Upper lobe of left lung (tissue), 6 donors: ENCODE measurements at places on chromosomes 5 and 9. TPM values are rescaled to one million over a fixed set of nuclear protein-coding genes. Genes with fewer than 3 reads are reported as not detected.

Gene CHMP5
- total RNA-seq = 71.8 TPM

Gene PCDHGA2
- total RNA-seq = 4.3 TPM

Gene FAM193B
- total RNA-seq = 93.7 TPM

DNA sequence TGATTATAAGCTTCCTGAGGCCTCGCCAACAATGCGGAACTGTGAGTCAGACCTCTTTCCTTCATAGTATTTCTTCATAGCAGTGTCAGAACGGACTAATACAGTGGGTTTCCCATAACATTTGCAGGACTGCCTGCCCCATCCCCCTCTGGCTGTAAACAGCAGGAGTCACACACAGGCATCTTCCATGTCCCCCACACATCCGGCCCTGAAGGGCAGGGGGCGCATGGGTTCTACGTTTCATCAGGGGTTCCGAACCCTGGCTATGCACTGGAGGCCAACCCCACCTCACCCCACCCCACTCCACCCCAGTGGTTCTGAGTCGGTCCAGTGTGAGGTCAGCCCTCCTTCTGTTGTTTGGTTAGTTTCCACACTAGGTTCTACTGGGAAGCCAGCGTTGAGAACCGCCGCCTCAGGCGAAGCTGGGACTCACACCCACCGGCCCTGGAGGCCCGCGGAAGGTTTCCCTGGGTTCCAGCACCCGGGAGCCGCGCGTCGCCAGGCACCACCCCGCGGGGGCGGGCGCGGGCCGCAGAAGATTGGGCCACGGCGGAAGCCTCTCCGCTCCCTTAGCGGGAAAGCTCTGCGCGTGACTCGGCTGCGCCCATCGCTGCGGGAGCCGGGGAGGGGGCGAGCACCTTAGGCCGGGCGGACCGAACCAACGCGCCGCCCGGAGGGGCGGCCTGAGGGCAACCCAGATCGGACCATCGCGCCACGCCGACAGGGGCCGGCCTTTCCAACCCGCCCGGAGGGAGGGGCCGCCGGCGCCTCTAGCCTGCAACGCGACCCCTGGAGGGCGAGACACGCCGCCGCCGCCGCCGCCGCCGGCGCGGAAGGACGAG, at the start of gene RUSC2:
RUSC2 (plus strand) TSS at position 799 of the 842 bp plus-strand sequence. CDS start 56,411 bp downstream, outside the sequence.
- H3K4me1 ChIP-seq = peaks cover 36% of the 10 kb centered on the region
- peak within 1 kb of the TSS; percentile 95 for H3K27ac ChIP-seq
- H3K27me3 ChIP-seq = no peaks in the 10 kb centered on the region
- peak; percentile 96 for DNase-seq
- peak within 1 kb of the TSS; percentile 90 for H3K4me3 ChIP-seq
- H3K36me3 ChIP-seq = no peaks in the 10 kb centered on the region

DNA sequence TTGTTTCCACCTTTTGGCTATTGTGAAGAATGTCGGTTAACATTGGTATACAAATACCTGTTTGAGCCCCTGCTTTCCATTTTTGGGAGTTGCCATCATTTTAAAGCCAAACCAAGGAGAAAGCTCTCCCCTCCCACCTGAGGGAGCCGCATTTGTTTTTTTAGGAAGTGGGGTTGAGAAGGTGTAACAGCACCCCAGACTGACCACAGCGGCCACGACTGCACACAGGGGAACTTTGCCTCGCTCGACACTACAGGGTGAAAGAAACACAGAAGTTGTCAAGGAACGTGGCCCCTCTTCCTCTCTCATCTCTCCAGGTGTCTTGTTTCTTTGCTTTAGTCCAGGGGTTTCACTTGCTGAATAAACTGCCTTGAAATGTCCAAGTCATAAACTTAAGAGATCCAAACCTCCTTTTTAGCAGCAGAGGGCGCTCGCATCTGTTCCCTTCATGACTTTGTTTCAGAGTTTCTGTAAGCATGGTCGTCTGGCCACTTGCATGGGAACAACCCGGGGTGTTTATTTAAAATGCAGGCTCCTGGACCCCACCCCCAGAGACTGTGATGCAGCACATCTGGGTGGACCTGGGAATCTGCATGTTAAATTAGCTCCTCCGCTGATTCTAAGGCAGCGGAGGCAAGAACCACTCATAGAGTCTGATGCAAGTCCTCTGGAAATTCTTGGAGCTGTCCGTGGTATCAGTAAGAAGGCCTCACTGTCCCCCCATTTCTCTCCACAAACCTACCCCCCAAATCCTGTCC, 2.1 kb upstream of the TTLL11 start:
- peaks cover 21% of the 10 kb centered on the region for H3K4me1 ChIP-seq
- no peak overlapping the region for H3K4me3 ChIP-seq
- no peaks in the 10 kb centered on the region for H3K27me3 ChIP-seq
- no peak overlapping the region for H3K27ac ChIP-seq
- H3K36me3 ChIP-seq = no peaks in the 10 kb centered on the region

- no peak overlapping the region for H3K27ac ChIP-seq
- no peak overlapping the region for H3K4me3 ChIP-seq
- H3K4me1 ChIP-seq = no peaks in the 10 kb centered on the region
- no peaks in the 10 kb centered on the region for H3K27me3 ChIP-seq
- no peak for DNase-seq
Measured at GRCh38 chr5:87944553-87945285, 323.9 kb downstream of the TMEM161B start.

DNA sequence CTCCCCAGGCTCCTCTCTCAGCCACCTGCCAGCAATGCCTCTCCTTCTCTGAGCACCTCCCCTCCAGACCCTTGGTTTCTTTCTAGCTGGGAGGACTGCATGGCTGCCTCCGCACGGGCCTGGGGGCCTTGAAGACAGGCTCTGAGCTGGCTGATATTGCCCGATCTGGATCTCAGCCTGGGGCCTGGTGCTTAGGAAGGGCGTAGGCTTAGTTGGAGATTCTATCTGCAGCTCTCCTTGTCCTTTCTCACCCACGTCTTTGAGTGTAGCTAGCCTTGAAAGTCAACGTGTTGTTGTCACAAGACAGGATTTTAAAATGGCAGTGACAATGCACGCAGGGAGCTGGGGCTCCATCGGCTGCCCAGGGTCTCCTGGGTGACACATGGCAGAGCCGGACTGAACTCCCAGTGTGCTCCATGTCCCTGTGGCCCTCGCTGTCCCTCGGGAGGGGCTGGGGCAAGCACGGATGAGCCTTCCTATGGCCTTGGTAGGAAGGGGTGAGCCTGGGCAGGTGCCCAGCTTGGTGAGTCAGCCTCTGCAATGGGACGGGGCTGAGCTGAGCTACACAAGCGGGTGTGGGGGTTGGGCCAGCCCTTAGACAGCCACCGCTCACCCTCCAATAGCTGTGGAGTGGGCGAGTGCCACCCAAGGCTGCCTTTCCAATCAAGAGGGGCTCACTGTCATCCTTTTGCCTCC, 9.4 kb downstream of the ADAMTSL2 start:
- no peak for DNase-seq
- peaks cover 3% of the 10 kb centered on the region for H3K36me3 ChIP-seq
- peaks cover 35% of the 10 kb centered on the region for H3K4me1 ChIP-seq
- no peak overlapping the region for H3K4me3 ChIP-seq
- H3K27ac ChIP-seq = peak overlapping the region; percentile 36

- no peak for DNase-seq
- no peak overlapping the region for H3K4me3 ChIP-seq
- no peak overlapping the region for H3K27ac ChIP-seq
- no peaks in the 10 kb centered on the region for H3K4me1 ChIP-seq
- no peaks in the 10 kb centered on the region for H3K27me3 ChIP-seq
- H3K36me3 ChIP-seq = no peaks in the 10 kb centered on the region
Measured at GRCh38 chr9:31597977-31598376, 786.5 kb upstream of the ACO1 start.

DNA sequence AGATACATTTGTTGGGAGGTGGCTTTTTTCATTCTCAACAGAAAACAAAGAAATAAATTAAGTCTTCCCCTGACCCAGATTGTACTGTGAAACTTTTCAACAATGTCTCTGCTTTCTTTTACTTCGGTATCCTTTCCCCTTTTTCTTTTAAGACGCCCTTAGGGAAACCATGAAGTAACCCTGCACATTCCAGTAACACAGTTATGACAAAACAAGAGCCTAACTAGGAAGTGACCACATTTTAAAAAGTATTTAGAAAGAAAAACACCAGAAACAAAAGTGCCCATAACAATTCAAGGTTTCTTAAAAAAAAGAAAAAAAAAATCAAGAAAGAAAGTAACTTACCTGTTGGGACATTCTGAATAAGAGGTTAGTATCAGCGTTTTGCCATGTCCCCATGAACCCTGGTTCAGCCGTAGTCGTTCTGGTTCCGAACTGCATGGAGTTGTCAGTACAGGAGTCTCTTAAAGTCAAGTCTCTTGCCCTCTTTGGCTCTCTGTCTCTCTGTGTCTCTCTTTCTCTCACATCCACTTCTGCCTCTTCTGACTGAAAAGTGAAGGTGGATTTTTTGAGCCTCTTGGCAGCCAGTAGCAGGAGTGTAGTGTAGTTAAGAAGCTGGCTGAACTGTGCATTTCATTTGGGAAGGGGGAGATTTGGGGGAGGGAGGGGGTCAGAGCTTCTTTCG, 142.9 kb downstream of the BNC2 start:
- H3K27ac ChIP-seq = peak overlapping the region; percentile 83
- no peak for DNase-seq
- H3K4me1 ChIP-seq = no peaks in the 10 kb centered on the region

GRCh38 chr9:33311953-33312352, 21.6 kb downstream of the NFX1 start:
- H3K4me3 ChIP-seq = no peak overlapping the region
- no peaks in the 10 kb centered on the region for H3K27me3 ChIP-seq
- H3K4me1 ChIP-seq = no peaks in the 10 kb centered on the region
- no peak overlapping the region for H3K27ac ChIP-seq
- H3K36me3 ChIP-seq = peaks cover 92% of the 10 kb centered on the region
- DNase-seq = no peak
